HFFc6 (cell line): ENCODE measurements at places on chromosomes 12 and 14. TPM values are rescaled to one million over a fixed set of nuclear protein-coding genes. Genes with fewer than 3 reads are reported as not detected.
A peak's percentile ranks its signal among the peaks of the same experiment; 100 is the strongest.

DNA sequence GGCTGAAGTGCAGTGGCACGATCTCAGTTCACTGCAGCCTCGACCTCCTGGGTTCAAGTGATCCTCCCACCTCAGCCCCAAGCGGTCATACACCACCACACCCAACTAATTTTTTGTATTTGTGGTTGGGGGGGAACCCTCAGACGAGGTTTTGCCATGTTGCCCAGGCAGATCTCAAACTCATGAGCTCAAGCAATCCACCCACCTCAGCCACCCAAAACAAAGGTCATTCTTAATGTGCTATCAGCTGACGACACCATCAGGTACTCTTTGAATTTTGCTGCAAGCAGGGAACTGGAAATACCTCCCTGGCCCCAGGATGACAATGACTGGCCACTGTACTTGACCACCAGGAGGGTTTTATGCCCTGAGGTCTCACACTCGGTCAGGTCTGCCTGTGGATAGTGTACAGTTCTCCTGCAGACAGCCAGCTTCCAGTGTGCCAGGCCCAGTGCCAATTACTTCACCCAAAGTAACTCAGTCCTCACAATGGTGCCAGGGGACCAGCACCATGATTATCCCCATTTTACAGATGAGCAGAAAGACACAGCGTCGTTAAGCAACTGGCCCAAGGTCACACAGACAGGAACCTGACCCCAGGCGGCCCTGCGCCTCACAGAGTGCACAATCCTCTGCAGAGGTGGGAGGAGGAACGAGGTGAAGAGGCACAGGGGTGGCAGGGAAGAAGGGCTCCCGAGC lies 42.9 kb downstream of the ITPK1 start:
- DNase-seq = no peak

DNA sequence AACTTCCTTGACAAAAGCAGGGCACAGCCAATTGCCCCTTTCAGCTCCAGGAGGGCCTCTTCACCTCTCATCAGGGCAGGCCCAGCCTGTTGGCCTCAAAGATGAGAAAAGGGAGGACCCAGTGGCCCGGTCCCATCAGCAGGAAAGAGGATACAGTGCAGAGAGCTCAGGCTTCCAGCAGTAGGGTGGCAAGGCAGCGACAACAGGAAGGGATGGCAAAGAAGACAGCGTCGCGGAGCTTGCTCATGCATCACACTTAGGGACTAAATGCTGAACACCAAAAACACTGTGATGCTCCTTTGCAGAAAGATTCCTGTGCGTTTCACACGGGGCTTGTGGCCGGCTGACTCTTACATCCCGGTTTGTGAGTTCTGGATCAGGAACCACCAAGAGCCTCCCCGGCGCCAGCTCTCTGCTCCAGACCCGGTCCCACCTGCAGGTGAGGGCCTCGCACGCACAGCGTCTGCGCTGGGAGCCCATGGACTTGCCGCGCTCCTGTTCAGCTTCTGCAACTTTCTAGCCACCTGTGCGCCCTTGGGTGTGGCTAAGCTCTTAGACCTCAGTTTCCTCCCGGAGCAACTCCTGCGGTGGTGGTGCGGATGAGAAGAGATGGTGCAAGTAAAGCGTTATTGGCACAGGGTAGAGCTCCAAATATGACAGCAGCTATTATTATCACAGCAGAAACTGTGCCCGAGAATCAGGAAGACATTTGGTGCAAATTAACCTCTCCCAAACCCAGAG lies 15.3 kb upstream of the BCL7A start:
- DNase-seq = no peak

DNA sequence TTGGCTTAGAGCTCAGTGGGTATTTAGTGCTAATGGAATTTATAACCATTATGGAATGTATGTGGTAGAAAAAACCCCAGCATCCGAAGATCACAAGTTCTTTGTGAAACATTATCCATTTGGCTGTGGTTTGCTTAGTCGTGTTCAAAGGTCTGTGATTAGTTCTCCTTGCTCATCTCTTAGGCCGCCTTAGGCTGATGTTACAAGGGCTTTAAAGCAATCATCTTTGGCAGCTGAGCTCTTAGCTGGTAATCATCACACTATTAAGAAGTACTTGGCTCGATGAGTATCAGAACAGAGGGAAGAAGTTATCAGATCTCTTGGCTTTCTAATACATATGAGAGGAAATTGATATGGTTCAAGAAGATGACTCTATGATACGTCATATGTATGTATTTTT lies 124.1 kb upstream of the E2F7 start:
- peak; percentile 81 for DNase-seq

DNA sequence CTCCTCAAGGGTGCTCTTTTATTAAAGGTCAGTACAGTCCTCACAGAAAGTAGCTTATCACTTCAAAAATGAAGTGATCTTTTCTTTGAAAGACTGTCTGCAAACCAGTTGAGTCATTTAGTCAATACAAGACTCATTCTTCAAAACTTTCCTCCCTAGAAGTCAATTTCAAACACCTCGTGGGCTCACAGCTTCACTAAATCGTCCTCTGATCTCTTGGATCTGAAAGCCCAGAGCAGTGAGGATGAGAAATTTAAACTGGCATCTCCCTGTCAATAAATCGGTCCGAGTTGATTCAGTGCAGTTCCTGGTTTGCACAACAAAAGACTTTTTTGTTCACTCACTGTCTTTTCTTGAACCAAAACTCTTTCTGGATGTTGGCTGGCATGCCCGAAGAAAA lies 44.5 kb downstream of the NUAK1 start:
- DNase-seq = no peak

DNA sequence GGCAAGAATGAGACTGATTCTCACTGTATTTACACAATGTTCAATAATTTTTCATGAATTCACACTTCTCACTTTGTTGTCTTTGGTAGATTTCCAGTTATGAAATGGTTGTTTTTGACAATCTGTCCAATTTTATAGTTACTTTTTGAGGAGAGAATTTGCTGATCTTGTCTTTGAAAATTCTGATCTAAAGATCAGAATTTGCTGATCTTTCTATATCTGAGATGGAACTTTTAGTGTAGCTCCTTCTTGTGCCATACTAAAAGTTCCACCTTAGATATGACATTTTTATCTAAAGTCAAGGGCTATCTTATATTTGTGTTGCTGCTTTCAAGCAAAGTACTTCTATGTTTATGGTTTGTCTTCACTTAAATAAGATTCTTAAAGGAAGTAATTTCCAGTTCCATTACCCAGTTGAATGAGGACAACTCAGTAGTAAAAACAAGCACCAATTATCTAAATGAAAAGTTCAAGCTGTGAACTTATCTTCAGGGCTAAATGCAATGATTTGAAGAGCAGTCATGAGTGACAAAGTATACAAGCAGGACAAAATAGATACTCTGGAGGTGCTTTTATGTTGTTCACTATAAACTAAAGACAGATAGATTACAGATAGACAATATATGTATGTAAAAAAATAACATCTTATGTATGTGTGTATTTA lies 76.4 kb upstream of the FOXG1 start:
- no peak for DNase-seq

GRCh38 chr12:57888409-57889157 lies 42.1 kb upstream of the CTDSP2 start:
- DNase-seq = peak; percentile 73

- DNase-seq = no peak
Measured at GRCh38 chr12:29722164-29722563, 61.6 kb downstream of the TMTC1 start.

GRCh38 chr12:121789233-121789781 lies 4.2 kb downstream of the RHOF start:
- DNase-seq = no peak

DNA sequence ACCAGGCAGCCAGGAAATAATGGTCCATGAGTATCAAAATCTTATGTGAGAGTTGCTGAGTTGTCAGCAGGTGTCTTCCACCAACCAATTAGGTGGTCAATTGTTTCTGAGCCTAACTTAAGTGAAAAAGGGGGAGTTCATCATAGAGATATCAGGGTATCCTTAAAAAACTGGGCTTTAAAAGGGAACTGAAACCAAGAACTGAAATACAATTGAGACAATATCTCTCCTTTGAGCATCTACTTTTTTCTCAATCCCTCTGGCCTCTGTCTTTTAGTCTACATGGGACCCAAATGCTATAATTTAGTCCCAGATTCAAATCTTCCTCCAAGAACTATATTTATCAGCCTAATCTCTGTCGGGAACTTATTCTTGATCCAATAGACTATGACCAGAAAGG lies 201.0 kb downstream of the BTG1 start:
- no peak for DNase-seq

GRCh38 chr12:102953221-102953620 lies 4.3 kb upstream of the ASCL1 start:
- DNase-seq = no peak

GRCh38 chr12:20463913-20464524 lies 95.7 kb downstream of the PDE3A start:
- peak; percentile 16 for DNase-seq

GRCh38 chr12:129961091-129961490 lies 57.3 kb upstream of the TMEM132D start:
- no peak for DNase-seq

GRCh38 chr12:123519141-123520001 lies 14.1 kb downstream of the RILPL1 start:
- peak; percentile 79 for DNase-seq

GRCh38 chr12:43973385-43973784 lies 137.5 kb downstream of the TMEM117 start:
- DNase-seq = no peak

GRCh38 chr12:57237932-57238853 lies 8.7 kb downstream of the SHMT2 start:
- DNase-seq = no peak

- no peak for DNase-seq
Measured at GRCh38 chr14:104505085-104506074, 74.2 kb upstream of the C14orf180 start.

- DNase-seq = no peak
Measured at GRCh38 chr12:91703491-91704283, 442.0 kb downstream of the BTG1 start.

DNA sequence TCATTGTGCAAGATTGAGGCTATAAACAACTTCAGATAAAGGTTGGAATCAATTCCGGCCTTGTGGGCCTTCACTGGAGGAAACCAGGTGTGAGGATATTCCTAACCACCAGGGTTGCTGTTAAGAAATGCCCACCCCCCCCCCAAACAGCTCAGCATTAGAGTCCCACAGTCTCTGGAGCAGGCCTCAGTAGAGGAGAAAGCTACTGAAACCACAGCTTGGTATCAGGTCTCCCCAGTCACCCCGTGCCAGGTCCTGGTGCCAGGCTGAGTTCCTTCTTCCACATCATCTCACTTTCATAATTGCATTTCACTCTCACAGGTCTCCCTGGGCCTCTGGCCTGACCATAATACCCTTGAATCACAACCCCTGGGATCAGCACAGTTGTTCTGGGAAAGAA lies 12.5 kb downstream of the GALNT6 start:
- DNase-seq = no peak

GRCh38 chr12:12449533-12450025 lies 92.7 kb downstream of the BORCS5 start:
- no peak for DNase-seq

GRCh38 chr12:106046301-106046846 lies 92.4 kb downstream of the NUAK1 start:
- DNase-seq = no peak

GRCh38 chr12:116045150-116045549 lies 232.3 kb downstream of the MED13L start:
- no peak for DNase-seq

DNA sequence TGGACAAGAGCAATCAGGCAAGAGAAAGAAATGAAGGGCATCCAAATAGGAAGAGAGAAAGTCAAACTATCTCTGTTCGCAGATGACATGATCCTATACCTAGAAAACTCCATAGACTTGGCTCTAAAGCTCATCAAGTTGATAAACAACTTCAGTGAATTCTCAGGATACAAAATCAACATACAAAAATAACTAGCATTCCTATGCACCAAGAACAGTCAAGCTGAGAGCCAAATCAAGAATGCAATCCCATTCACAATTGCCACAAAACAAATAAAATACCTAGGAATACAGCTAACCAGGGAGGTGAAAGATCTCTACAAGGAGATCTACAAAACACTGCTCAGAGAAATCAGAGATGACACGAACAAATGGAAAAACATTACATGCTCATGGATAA lies 417.5 kb upstream of the ATP2B1 start:
- DNase-seq = peak; percentile 21

DNA sequence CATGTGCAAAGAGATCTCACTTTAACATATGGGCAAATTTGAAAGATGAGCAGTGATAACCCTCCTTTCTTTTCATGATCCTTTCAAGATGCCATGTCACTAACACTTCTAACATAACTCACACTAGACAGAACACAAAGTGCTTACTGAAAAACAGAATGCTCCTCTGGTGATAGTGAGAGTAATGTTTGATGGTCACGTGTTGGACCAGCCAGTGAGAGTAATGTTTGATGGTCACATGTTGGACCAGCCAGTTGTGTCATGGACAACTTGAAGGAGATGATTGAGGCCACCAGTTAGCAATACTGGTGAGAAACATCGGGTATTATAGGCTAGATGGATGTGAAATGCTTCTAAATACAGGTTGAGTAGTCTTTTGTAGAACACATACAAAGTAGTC lies 5.7 kb downstream of the NEUROD4 start:
- DNase-seq = no peak

- no peak for DNase-seq
Measured at GRCh38 chr12:40344312-40344711, 119.5 kb downstream of the LRRK2 start.

GRCh38 chr14:20791187-20791586 lies 10.1 kb downstream of the RNASE6 start:
- DNase-seq = no peak

GRCh38 chr14:74475678-74476077 lies 17.4 kb downstream of the NPC2 start:
- peak; percentile 75 for DNase-seq

DNA sequence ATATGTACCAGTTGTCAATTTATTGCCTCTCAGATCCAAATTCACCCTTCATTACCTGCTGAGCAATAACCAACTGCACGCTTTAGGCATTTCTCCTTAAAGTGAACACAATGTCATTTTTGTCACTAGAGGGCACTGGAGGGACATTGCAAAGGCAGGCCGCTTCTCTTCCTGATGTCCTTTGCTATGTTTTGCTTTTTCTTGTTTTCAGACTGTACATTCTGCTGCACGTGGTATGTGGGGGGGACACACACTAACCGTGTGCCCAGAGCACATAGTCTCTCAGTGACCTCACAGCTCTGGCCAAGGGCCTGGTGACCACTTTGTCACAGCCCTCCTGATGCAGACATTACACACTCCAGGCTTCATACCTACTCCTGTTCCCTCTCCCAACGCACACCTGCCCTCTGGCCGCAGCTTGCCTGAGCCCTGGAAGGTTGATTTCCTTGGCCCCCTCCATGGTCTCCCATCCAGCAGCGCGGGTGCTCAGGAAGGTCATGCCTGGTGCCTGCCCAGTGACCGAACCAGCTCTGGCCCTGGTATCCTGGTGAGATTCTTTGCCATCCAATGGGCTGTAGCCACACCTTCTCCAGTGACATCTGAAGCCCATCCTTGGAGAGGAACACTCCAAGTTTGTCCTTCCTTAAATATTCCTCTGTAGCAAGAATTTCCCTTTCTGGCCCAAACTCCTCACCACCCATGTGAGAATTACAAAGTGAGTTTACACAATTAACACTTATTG lies 39.9 kb downstream of the MYO1H start:
- peak; percentile 42 for DNase-seq

GRCh38 chr14:93045211-93045674 lies 70.5 kb downstream of the ITPK1 start:
- DNase-seq = no peak

The TGFB3 gene
- total RNA-seq = 4.6 to 10.7 TPM (median 4.7 TPM) in 3 replicates

The FBLN5 gene
- total RNA-seq = 127 to 197 TPM (median 136 TPM) in 3 replicates

The HOXC13 gene
- total RNA-seq = not detected in 2 replicates

The GDF3 gene
- not detected in 3 replicates for total RNA-seq

The UNG gene
- 19.3 to 28.6 TPM (median 22.0 TPM) in 3 replicates for total RNA-seq

The BLOC1S1 gene
- 103 to 112 TPM (median 104 TPM) in 3 replicates for total RNA-seq

The ITGB7 gene
- 0.29 to 0.82 TPM (median 0.61 TPM) in 3 replicates for total RNA-seq

The TAC3 gene
- total RNA-seq = not detected in 2 replicates

The SERPINA5 gene
- not detected in 2 replicates for total RNA-seq
